Mammary epithelial cell (primary cell): ENCODE measurements at places on chromosomes 11 and 22. TPM values are rescaled to one million over a fixed set of nuclear protein-coding genes. Genes with fewer than 3 reads are reported as not detected.

LRP5 gene
- 13.5 TPM for polyA plus RNA-seq

HARBI1 gene
- 4.4 TPM for polyA plus RNA-seq

IL18 gene
- 5.1 TPM for polyA plus RNA-seq

PNPLA5 gene
- polyA plus RNA-seq = 0.05 TPM

POTEH gene
- polyA plus RNA-seq = not detected

OR9I1 gene
- not detected for polyA plus RNA-seq

TMEM132A gene
- polyA plus RNA-seq = 32.0 TPM

GLYAT gene
- not detected for polyA plus RNA-seq

UPK3A gene
- polyA plus RNA-seq = not detected

SHISA8 gene
- polyA plus RNA-seq = not detected

NRIP3 gene
- 1.4 TPM for polyA plus RNA-seq

CCDC87 gene
- 0.22 TPM for polyA plus RNA-seq

MS4A6A gene
- polyA plus RNA-seq = not detected

AIP gene
- polyA plus RNA-seq = 61.3 TPM

RASL10A gene
- not detected for polyA plus RNA-seq

SMIM38 gene
- not detected for polyA plus RNA-seq

CYB5R2 gene
- 12.3 TPM for polyA plus RNA-seq

KRTAP5-2 gene
- not detected for polyA plus RNA-seq

PLAAT5 gene
- polyA plus RNA-seq = not detected

NR1H3 gene
- polyA plus RNA-seq = 6.7 TPM

MADD gene
- polyA plus RNA-seq = 8.2 TPM

TSSK2 gene
- polyA plus RNA-seq = not detected

BTBD18 gene
- polyA plus RNA-seq = not detected

ZNF70 gene
- polyA plus RNA-seq = 0.86 TPM

GNG3 gene
- 0.07 TPM for polyA plus RNA-seq

CRYAB gene
- 8.1 TPM for polyA plus RNA-seq

KCNQ1 gene
- not detected for polyA plus RNA-seq

OR51B5 gene
- not detected for polyA plus RNA-seq

BRSK2 gene
- polyA plus RNA-seq = 0.17 TPM

PAMR1 gene
- polyA plus RNA-seq = 4.2 TPM

MAPK8IP1 gene
- polyA plus RNA-seq = 3.2 TPM

FGF19 gene
- polyA plus RNA-seq = 0.02 TPM

TRPC6 gene
- not detected for polyA plus RNA-seq

MOGAT2 gene
- polyA plus RNA-seq = not detected

ATP5MG gene
- polyA plus RNA-seq = 266 TPM

THAP12 gene
- polyA plus RNA-seq = 21.0 TPM

MS4A3 gene
- polyA plus RNA-seq = not detected

NCAM1 gene
- polyA plus RNA-seq = 0.05 TPM

C22orf31 gene
- polyA plus RNA-seq = not detected

RHOG gene
- 92.3 TPM for polyA plus RNA-seq

TMPRSS4 gene
- polyA plus RNA-seq = 5.6 TPM

TYR gene
- polyA plus RNA-seq = not detected

SYT7 gene
- 6.9 TPM for polyA plus RNA-seq

ABTB2 gene
- polyA plus RNA-seq = 2.3 TPM

APOA4 gene
- polyA plus RNA-seq = not detected

CDHR5 gene
- not detected for polyA plus RNA-seq

INS gene
- polyA plus RNA-seq = not detected
